ENCODE measurements at places on chromosomes 6 and 20. TPM values are rescaled to one million over a fixed set of nuclear protein-coding genes. Genes with fewer than 3 reads are reported as not detected.

The FAM162B gene
- not detected for polyA plus RNA-seq

The CFAP61 gene
- not detected for polyA plus RNA-seq

The SAPCD1 gene
- polyA plus RNA-seq = 1.3 TPM

The CLVS2 gene
- polyA plus RNA-seq = not detected

The GHRH gene
- polyA plus RNA-seq = not detected

The SGK2 gene
- not detected for polyA plus RNA-seq
